ENCODE measurements at places on chromosomes 12 and 14. TPM values are rescaled to one million over a fixed set of nuclear protein-coding genes. Genes with fewer than 3 reads are reported as not detected.
A peak's percentile ranks its signal among the peaks of the same experiment; 100 is the strongest.

DNA sequence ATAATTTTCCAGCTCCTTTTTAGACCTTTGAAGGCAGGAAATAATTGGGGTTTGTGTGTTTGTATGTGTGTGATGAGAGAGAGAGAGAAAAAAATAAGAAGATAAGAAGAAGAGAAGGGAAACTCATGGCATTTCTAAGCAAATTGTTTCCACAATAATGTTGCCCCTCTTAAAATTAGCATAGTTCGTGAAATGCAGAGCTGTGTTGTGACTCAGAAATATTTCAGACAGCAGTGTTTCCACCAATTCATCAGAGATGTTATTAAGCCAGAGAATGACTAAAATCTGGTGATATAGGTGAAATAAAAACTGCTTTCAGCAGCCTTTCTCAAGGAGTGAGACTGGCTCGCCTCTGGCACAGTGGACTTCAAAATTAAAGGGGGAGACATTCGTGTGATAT is 65.9 kb upstream of the ARHGAP5 start:
- no peak for DNase-seq

GRCh38 chr14:41718477-41719166 is 111.9 kb downstream of the LRFN5 start:
- DNase-seq = no peak

DNA sequence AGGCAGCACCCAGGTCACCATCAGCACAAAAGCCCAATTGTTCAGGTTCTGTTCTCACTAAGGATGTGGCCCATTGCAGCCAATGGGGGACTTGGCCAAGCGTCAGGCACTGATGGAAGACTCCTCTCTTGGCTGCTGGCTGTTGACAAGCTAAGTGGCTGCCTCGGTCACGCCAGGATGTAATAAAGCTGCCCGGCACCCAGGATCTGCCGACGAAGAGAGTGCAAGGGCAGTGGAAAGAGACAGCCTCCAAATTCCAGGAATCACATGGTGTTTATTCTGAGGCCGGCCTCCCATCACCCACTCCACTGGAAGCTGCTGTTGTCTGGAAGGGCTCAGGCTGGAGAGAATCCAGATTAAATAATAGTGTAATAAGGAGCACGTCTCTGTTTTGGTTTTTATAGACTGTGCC is 451.8 kb upstream of the TBX3 start:
- no peak for DNase-seq

DNA sequence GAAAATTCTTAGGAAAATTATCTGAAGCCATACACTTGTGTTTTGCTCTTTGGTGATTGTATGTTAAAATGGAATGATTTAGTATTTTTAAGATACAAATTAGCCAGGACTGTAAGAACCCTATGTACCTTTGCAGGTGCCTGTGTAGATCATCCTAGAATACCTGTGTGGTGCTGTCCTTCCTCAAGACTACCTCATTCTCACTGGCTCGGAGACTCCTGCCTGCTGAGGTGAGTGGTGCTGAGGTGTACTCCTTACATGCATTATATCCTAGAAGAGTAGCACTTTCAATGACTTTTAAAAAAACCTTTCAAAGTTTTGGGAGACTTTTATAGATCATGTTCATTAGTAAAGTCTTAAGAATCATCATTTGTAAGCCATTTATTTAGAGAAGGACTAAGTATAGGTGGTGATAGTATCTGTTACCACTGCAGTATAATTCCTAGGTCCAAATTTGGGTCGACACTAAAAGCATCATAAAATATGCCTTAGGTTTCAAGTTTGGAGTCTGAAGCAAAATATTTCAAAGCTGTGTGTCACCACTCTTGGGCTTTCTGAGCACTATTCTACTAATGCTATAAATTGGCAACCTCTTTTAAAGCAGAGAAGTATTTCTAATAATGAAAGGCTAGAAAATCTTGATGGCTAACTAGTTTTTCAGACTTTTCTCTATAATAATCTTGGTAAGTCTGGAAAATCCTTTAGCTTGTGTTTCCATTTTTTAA is 36.6 kb downstream of the RASSF8 start:
- DNase-seq = peak; percentile 41

DNA sequence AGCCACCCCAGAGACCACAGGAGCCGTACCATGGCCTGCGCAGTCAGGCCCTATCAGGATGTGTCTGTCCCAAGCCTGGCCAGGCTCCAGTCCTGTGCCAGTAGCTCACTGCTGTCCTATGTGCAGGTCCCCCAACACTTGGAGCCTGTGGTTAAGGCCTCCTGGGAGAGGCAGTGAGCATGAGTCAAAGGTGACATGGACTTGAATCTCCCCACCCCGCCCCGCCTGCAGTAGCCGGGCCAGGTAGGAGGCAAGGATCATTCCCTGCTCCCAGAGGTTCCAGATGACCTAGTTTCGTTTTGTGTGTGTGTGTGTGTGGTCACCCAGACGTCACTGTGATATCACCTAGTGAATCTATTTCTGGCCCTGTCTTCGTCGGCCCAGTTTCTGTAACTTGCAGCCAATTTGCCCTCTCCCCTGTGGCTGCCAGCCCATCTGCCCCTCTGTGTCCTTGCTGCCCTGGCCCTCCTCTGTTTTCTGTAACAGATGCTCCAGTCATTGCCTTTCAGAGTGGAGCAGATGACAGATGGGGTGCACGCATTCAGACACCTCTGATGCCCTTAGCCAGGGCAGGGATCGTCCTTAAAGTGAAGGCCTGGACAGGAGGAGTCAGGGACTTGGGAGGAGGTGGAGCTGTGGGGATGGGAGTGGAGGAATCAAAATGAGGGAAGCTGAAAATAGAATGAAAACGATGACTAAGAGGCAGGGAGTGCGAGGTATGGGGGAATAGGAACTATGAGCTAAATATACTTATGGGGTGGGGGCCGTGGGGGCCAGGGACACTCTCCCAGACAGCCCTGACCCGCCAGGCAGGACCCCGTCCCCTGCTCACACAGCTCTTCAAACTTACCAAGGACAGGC is 37.4 kb downstream of the SLC6A12 start:
- DNase-seq = no peak

DNA sequence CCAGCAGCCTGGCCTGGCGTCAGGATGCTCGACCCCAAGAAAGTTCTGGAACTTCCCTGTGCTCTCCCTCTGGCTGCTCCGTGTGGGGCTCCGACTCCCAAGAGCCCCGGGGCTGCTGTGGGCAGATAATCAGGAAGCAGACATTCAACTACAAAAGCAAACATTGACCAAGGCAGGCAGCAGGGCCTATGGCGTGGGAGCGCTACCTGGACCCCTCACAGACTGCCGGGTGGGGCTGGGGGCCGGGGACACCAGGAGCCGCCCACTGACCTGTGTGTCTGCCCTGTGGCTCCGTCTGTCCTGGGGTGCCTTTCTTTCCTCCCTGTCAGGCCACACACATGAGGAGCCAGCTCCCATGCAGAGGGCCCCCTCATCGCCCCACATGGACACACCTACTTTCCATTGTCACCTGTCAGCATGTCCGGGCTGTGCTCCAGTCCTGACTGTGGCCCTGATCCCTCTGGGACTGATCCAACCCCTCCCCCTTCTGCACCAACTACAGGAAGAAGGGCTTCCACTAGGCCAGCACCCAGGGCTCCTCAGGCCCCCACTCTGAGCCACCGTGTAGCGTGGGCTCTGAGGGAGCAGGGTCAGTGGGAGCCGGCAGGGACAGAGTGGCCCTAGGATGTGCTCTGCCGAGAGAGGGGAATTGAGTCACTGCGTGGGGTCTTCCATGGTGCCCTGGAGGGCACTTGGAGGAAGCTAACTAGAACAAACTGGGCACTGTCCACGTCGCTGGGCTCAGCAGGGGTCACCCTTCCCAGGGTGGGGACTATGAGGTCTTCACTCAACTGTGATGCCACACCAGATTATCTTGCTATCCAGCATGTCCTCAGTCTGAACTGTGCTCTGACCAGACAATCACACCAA is 215.4 kb upstream of the C14orf180 start:
- no peak for DNase-seq

- DNase-seq = no peak
Measured at GRCh38 chr12:50243507-50243906, 39.8 kb downstream of the LIMA1 start.

GRCh38 chr12:124466216-124467128 is 100.9 kb downstream of the NCOR2 start:
- no peak for DNase-seq

- no peak for DNase-seq
Measured at GRCh38 chr14:100538351-100539002, 48.7 kb downstream of the BEGAIN start.

- DNase-seq = no peak
Measured at GRCh38 chr12:4145990-4146859, 127.3 kb upstream of the CCND2 start.

GRCh38 chr14:85599939-85600338 is 70.0 kb downstream of the FLRT2 start:
- no peak for DNase-seq

GRCh38 chr14:100914597-100915021 is 11.1 kb upstream of the RTL1 start:
- no peak for DNase-seq

Gene SERPINA3
- polyA plus RNA-seq = not detected

Gene ENDOU
- polyA plus RNA-seq = not detected

Gene NUAK1
- 4.7 TPM for polyA plus RNA-seq

Gene ESR2
- 0.35 TPM for polyA plus RNA-seq
